Sciatic nerve (tissue), 2 donors: ENCODE measurements at places on chromosomes 4 and X.
A peak's percentile ranks its signal among the peaks of the same experiment; 100 is the strongest.

- no peak for DNase-seq
Measured at GRCh38 chrX:111650845-111651244, 30.1 kb upstream of the ALG13 start.

- no peak for DNase-seq
Measured at GRCh38 chr4:120009731-120010130, 56.9 kb downstream of the MAD2L1 start.

DNA sequence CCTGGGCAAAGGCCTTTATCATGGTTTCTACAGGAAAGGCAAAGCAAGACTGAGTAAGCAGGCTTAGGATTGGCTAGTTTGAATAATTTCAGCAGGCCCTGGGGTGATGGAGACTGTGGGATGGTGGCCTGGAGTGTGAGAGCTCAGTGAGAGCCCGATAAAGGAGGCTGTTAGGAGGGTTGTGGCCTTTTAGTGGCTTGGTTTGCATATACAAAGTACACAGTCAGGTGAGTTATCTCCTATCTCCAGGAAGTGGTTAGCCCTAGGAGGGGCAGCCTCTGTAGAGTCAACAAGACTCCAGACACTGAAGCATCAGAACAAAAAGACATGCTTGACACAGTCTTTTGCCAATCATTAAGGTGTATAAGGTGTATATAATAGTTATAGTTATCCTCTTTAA, 157.2 kb downstream of the CFAP299 start:
- no peak for DNase-seq

DNA sequence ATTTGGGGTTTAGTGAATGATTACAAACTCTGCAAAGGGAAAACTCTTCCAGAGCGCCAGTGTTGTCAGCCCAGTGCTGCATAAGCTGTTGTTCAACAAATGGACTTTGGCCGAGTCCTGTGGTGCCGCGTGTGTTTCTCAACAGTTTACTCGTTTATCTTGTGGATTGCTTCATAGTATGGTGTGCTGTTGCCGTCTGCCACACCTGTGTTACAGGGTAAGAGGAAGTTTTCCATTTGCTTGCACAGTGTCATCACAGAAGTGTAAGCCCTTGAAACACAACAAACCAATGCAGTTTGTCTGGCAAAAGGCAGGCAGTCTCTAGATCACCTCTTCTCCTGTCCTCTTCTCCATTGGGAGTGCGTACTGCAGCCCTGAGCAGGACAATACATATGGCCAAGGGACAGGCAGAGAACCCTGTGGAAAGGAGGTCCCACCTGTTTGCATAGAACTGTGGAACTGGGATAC, 66.3 kb downstream of the DCUN1D4 start:
- no peak for DNase-seq

GRCh38 chr4:9781343-9782135, at the start of gene DRD5:
Gene DRD5, plus strand, starts transcription at chr4:9781634. Its CDS starts 396 bp downstream, at chr4:9782030.
- no peak for DNase-seq

- DNase-seq: no peak
Measured at GRCh38 chrX:17415242-17415810, 40.3 kb downstream of the NHS start.

DNA sequence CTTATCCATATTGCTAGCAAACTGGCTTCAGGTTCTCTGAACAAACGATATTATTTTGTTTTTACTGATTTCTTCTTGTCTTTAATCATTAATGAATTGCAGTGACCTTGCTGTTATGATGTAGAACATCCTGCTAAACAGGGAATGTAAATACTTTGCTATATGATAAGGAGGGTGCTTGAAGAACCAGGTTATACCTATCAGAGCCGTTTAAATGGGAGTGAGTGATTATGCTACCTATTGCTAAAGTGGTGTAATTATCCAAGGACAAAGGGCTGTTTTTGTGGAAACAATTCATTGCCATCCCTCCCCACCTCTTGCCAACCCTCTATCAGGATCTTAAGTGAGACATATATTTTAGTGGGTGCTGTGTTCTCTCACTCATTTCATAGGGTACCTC, 788.9 kb downstream of the RPA4 start:
- DNase-seq: no peak

- DNase-seq: peak; percentile 80
Measured at GRCh38 chr4:127782275-127783025, at the start of gene HSPA4L. Gene HSPA4L, plus strand, starts transcription at chr4:127782322. Its CDS starts 229 bp downstream, at chr4:127782551.

DNA sequence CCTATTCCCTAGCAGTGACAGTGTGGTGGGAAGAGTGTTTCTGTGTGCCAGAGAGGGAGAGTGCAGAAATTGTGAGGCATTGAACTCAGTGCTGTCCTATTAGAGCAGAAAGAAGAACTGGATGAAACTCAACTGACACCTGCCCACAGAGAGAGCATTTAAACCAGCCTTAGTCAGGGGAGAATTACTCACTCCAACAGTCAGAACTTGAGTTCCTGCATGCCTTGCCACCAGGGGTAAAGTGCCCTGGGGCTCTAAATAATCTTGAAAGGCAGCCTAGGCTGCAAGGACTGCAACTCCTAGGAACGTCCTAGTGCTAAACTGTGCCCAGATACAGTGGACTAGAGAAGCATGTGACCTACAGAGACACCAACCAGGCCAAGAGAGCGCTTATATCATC, 12.8 kb downstream of the CYSLTR1 start:
- no peak for DNase-seq
